ENCODE measurements at places on chromosomes 16 and 17. TPM values are rescaled to one million over a fixed set of nuclear protein-coding genes. Genes with fewer than 3 reads are reported as not detected.

The TBX4 gene
- total RNA-seq = not detected

The FAM222B gene
- 25.3 TPM for total RNA-seq

The CPNE7 gene
- not detected for total RNA-seq

GRCh38 chr17:72580321-72581127 is 459.7 kb downstream of the SOX9 start:
- H3K36me3 ChIP-seq = no peaks in the 10 kb centered on the region
- no peak overlapping the region for H3K27ac ChIP-seq
- no peaks in the 10 kb centered on the region for H3K4me1 ChIP-seq
- no peak for DNase-seq
- H3K27me3 ChIP-seq = no peaks in the 10 kb centered on the region

- no peak for DNase-seq
- peaks cover 17% of the 10 kb centered on the region for H3K4me1 ChIP-seq
- H3K27me3 ChIP-seq = no peaks in the 10 kb centered on the region
- no peak overlapping the region for H3K4me3 ChIP-seq
- no peaks in the 10 kb centered on the region for H3K36me3 ChIP-seq
- H3K27ac ChIP-seq = no peak overlapping the region
These were observed 28.7 kb downstream of the UNK start for GRCh38 chr17:75813081-75814020.

All from psoas muscle (tissue), 8 donors.